Activated gamma-delta T cell treated with anti-CD3 and anti-CD28 coated beads, Interleukin-2, amount 50 U/mL, for 16 hours (primary cell): ENCODE measurements at places on chromosomes 3 and 15.
A peak's percentile ranks its signal among the peaks of the same experiment; 100 is the strongest.

GRCh38 chr3:106176734-106177133, 307.9 kb upstream of the CBLB start:
- peak; percentile 55 for DNase-seq

- no peak for DNase-seq
These were observed 10.4 kb upstream of the MME start for GRCh38 chr3:155069729-155070128.

GRCh38 chr15:81235276-81236123, 38.8 kb downstream of the IL16 start:
- no peak for DNase-seq

DNA sequence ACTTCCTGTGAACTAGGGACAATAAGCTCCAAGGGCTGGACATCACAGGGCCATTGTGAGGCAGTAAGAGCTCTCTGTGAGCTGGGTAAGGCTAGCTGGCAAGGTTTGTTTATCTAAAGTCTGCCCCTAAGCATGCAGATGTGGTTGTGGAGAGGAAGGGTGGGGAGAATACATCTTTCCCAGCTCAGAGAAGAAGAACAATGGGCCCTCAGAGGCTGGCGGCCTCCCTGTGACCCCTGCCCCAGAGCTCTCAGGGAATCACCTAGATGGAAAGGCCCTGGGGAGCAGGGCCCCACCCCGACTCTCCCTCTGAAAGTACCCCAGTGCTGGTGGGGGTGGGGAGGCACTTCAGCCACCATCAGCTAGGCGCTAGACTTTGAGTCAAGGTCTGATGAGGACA, 4.3 kb upstream of the AP3B2 start:
- no peak for DNase-seq

DNA sequence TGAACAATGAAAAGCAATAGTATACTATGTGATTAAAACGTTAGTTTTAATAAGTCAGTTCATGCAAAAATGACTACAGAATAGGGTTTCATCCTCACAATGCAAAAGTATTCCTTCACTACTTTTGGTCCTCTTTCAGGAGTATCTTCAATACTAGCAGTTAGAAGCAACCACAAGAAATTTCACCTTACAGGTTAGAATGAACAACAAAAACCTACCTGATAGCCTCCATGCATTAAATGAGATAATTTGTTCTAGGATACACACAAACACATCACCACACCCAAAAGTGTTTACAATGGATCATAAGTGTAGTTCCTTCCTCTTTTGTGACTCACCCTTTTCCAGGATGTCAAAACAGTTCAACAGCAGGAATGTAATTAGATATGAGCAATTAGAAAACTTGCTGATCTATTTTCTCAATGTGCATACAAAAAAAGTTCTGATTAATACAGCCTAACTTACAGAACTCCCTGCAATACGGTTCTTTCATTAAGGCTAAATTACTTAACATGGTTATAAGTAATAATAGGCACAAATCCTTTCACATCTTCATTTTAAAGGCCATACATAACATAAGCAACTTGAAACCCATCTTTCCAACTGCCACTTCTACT, 21.6 kb downstream of the UACA start:
- DNase-seq: no peak

- DNase-seq: no peak
These were observed 46.8 kb upstream of the MYRIP start for GRCh38 chr3:39762537-39763070.

GRCh38 chr3:108602249-108602934, 12.9 kb downstream of the DZIP3 start:
- no peak for DNase-seq

DNA sequence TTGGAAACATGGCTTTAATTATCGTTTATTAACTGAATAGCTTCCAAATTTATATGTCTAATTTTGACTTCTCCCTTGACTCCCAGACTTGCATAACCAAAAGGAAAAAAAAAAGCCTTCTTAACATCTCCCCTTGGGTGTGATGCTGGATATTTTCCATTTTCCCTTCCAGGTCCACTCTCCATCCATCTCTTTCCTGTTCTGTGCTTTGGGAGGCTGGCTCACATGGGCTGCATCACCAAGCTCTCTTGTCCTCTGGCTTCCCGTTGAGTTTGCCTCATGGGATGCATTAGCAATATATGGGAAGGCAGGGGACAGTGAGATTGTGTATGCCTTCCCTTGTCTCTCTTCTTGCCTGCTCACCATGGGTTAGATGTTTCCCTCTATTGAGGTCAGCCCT, 77.8 kb upstream of the FAM98B start:
- no peak for DNase-seq

GRCh38 chr3:87835236-87835635, 223.6 kb downstream of the CGGBP1 start:
- DNase-seq: no peak

GRCh38 chr3:171906951-171907676, 64.0 kb downstream of the TMEM212 start:
- DNase-seq: no peak

DNA sequence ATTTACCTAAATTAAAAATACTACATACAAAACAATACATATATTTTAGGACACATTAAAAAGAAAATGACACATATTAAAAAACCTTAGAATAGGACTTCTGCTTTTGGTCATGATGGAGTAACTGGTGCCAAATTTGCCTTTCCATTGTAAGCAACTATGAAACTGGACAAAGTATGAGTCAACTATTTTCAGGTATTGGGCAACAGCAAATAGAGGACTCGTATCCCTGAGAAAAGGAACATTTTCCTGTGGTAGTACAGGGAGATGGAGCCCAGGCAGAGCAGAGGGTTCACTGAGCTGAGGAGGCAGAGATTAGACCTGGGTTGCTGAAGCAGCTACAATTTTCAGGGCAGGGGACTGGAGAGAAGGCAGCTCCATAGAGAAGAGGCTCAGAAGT, 14.7 kb downstream of the CCR1 start:
- DNase-seq: no peak

- no peak for DNase-seq
These were observed 548.2 kb downstream of the FHIT start for GRCh38 chr3:60703008-60703407.

DNA sequence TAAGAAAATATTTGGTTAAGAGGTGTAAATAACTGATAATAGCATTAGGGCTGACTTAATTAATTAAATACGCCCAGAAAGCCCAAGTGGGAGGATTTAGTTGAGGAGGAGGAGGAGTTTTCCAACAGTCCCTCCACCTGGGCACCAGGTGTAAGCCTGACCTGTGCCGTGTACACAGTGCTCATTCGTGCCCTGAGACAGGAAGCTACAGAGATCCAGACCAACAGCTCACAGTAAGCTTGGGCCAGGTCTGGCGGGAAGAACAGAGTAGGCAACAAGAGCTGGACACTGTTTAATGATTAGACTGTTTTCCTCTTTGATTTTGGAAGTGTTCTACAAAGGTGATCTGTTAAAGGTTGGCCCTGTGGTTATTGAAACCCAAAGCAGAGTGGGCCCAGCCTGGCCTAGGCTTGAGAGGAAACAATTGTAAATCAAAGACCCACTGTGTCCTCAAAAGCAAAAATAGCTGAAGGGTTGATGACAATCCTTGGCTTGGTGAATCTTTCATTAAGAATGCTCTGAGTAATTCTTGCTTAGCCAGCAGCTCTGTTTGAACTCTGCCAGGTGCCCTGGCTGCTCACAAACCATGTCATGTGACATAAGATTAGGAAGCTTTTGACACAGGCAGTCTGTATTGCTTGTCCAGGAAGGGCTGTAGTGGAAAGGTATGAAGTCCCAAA, 13.8 kb downstream of the SQOR start:
- DNase-seq: no peak

- DNase-seq: no peak
These were observed 1.4 kb downstream of the CDAN1 start for GRCh38 chr15:42735382-42736165.

GRCh38 chr15:40092256-40092978, 16.3 kb downstream of the BMF start:
- DNase-seq: no peak

DNA sequence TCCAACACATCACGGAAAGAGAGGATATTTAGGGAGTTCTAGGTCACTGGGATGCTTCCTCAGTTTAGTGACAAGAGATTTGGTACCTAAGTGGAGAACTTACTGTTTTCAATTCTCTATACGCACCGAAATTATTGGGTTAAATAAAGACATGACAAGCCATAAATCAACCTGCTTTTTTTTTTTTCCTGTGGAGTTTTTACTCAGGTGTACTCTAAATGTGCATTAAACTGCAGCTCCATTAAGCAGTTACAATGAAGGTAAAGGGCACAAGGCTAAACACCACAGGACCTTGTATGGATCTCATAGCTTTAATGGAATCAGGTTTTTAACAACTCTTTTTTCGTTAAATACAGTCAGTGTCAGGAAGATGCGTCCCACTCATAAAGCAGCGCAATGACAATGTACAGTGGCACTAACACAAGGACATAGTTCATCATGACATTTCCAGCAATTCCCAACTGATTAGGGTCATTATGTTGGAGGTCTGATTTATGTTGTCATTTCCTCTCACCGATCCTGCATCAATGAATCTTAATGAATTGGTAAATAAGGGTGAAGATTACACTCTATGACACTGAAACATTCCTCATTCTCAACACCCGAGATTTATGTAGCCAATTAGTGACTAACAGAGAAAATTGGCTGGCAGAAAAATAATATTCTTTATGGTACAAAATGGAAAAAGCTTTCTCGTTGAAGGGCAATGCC, 355.2 kb downstream of the FOXP1 start:
- no peak for DNase-seq

DNA sequence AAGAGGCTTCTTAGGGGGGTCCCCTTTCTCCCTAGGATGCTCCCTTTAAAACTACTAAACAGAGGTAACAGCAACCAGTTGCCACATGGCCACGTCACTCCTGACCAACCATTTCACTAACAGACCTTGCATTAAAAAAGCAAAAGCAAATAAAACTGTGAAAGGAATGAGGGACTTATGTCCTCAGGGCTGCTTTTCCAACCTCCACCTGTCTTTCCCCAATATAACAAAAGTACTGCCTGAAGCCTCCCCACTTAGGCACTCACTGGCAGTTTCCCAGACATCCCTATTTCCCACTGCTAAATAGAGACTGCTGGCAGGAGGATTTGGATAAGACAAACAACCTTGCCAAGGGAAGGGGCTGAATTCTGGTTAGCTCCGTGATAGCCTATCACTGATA, 130.3 kb downstream of the ATP8B4 start:
- no peak for DNase-seq

DNA sequence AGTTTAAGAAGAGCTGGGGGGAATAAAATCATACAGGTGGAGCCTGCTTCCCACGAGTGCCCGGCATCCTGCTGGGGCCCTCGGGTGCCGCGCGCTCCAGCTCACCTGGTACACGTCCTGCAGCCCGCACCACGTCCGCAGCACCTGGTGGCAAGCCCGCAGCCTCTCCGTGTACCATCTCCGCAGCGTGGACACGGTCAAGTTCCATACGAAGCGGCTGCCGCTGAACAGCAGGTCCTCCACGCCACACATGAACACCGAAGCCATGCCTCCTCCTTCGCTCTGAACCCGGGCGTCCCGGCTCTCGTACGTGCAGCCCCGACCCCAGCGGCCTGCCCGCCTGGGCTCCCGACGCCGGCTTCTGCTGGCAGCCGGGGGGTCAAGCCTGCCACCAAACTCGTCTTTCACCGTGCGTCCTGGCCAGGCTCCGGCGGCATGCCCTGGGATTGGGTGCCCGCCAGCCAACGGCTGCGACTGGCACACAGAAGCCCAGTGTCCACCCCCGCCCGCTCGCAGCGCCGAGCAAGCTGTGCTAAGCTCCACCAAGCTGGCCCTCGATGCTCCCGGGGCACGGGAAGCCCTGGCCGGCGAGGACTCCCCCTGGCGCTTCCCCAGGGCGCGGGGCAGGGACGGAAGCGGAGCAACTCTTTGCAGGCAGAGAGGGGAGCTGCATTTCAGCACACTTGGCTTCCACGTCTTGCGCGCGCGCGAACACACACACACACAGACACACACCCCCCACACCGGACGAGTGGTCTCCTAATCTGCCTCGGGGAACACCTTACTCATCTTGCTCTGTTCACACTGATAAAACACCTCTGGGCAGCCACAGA, at the start of gene FRMD4B:
Gene FRMD4B, minus strand, starts transcription at position 366 of the 833 bp plus-strand sequence. Its CDS starts 99 bp downstream, at position 267.
- DNase-seq: no peak

GRCh38 chr15:59976480-59977271, 27.4 kb upstream of the FOXB1 start:
- peak; percentile 28 for DNase-seq

DNA sequence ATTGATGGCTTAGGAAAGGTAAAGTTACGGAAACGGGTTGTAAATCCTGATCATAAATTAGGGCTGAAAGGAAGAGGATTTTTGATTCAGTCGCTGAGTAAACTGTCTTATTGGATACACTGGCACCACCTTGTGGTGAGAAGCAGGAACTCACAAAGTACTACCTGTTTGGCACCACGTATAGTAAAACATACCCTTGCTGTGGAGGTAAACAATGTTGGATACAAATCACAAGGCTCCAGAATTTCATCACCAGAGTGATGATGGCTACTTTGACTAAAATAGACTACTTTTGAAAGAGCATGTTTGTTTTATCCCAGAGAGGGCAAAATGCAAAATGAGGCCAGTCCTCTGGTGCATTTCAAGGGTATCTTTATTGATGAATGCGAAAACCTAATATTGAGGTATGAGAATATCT, 216.9 kb downstream of the IGSF11 start:
- no peak for DNase-seq

GRCh38 chr3:23762759-23763477, 42.8 kb upstream of the UBE2E1 start:
- DNase-seq: no peak

DNA sequence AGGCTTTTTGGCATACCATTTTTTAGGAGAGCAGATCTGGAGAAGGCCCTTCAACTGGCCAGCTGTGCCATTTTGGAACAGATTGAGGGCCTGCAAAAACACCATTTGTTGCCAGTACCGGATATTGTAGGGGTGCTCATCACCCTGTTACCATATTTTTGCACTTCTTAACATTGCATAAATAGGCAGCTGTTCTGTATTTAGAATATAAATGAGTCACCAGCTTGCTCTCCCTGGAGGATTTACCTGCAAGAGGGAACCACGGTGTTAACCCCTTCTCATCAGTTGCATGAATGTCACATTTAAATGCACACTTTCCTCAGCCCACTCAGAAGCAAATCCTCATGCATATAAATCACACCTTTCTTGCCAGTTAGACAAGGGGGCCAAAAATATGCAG, 435.6 kb downstream of the ROBO2 start:
- no peak for DNase-seq

- DNase-seq: no peak
These were observed 5.6 kb downstream of the TSEN2 start for GRCh38 chr3:12489832-12490231.

GRCh38 chr3:161314836-161315395, 56.4 kb downstream of the SPTSSB start:
- no peak for DNase-seq
